ENCODE measurements at places on chromosomes 2 and 18.
A peak's percentile ranks its signal among the peaks of the same experiment; 100 is the strongest.

- DNase-seq = peak; percentile 77
These were observed 43.1 kb upstream of the SLC39A10 start for GRCh38 chr2:195613922-195614321.

DNA sequence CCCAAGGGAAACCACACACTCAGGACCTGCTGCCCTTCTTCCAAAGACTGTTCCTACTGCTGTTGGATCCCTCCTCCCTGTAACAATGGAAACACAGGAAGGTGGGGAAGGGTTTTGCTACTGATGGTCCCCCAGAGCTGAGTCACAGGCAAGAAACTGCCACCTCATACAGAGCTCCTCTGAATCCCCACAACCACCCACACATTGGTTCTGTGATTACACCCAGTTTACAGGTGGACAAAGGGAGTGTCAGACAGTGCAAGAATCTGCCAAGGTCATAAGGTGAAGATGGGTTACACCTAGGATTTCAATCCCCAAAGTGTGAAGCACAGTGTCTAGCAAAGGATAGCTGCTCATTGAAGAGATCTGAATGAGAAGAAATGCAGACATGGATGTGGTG, 141.7 kb upstream of the LMAN1 start:
- no peak for DNase-seq

DNA sequence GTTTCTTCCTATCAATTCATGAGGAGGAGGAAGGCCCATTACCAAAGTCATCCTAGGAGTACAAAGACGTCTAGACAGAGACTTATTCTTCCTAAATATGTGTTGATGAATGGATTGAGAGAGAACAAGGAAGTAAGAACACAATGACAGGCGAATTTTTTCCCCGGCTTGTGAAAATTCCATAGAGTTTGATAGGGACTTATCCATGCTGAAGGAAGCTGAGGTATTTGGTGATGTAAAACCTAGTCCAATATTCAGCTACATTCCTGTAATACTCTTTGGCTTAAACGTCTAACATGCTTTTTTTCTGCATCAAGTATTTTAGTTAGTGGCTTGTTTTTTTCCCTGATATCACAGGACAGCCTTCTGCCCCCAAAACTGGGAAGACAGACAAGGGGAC, 121.9 kb upstream of the MYT1L start:
- DNase-seq = no peak

DNA sequence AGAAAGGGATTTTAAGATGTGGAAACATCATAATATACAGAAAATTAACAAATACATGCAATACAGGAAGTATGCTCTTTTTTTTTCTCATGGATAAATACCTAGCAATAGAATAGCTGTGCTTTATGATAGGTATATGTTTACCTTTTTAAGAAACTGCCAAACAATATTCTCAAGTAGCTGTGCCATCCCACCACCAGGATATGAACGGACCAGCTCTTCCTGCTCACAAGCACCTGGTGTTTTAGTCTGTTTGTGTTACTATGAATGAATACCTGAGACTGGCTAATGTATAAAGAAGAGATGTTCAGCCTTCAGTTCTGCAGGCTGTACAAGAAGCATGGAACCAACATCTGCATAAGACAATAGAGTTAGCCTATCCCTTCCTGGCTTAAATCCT, 19.9 kb upstream of the UGT1A8 start:
- DNase-seq = no peak

All from AG04450 (cell line).